Amniotic epithelial cell (primary cell): ENCODE measurements at places on chromosomes 13 and 19.

- DNase-seq = peak; percentile 42
These were observed 8.8 kb downstream of the PRR22 start for GRCh38 chr19:5775668-5776309.

DNA sequence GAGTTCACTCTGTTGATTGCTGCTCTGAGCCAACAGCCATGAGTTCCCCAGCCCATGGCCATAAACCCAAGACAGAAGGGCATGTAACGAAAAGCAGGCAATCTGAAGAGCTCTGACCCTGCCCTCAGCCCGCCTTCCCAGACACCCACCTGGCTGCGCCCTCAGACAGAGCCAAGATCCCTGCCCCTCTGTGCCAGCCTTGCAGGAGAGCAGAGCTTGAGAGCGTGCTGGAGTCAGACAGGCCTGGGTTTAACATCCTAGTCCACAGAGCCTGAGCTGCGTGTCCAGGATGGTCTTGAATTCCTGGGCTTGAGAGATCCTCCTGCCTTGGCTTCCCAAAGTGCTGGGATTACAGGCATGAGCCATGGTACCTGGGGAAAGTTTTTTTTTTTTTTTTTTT, 19.0 kb upstream of the EMC10 start:
- no peak for DNase-seq

DNA sequence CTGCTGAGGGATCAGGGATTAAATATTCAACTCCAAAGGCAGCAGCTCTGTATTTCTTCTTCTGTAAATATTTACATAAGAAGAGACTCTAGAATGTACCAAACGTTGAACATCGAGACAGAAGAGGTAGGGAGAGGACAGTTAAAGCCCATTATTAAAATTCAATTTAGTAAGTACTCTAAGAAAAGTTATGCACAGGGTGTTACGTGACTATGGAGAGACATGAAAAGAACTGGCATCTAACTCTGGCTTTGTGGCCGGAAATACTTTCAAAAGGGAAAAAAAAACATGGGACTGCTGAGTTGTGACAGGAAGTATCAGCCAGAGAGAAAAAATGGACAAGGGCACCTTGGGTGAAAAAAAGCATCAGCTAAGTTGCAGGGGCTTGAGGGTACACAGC, 36.7 kb downstream of the LNX2 start:
- no peak for DNase-seq

GRCh38 chr13:91894316-91894715, 495.9 kb downstream of the GPC5 start:
- DNase-seq = no peak

DNA sequence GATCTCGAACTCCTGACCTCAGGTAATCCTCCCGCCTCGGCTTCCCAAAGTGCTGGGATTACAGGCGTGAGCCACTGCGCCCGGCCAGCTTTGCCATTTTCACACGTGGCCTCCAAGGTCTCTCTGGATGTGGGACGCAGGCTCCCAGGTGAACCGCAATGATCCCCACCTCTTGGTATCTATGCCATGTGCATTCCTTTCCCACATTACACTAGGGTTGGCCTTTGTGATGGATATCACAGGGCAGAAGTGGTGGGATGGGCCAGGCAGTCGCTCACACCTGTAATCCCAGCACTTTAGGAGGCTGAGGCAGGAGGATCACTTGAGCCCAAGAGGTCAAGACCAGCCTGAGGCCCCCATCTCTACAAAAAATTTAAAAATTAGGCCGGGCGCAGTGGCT, 22.4 kb downstream of the FGF21 start:
- DNase-seq = no peak

GRCh38 chr13:40518481-40518882, 148.0 kb downstream of the FOXO1 start:
- DNase-seq = no peak

DNA sequence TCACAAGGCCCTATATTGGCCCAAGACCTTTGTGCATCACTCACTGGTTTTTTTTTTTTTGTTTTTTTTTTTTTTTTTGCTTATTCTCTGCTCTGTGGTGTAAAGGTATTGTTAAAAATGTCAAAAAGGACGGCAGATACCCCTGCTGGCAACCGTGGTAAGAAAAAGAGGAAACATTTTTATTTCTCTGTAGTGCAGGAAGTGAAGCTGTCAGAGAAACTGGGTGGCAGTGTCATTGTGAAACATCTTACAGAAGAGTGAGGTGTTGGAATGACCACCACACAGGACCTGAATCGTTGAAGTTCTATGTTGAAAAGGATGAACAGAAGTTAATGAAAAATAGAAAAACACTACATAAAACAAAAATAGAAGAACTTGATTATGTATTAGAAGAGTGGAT, 346.4 kb downstream of the FGF9 start:
- DNase-seq = no peak

GRCh38 chr19:441213-441836, 19.5 kb downstream of the SHC2 start:
- no peak for DNase-seq

- no peak for DNase-seq
These were observed 222.8 kb upstream of the NBEA start for GRCh38 chr13:34719060-34719875.

DNA sequence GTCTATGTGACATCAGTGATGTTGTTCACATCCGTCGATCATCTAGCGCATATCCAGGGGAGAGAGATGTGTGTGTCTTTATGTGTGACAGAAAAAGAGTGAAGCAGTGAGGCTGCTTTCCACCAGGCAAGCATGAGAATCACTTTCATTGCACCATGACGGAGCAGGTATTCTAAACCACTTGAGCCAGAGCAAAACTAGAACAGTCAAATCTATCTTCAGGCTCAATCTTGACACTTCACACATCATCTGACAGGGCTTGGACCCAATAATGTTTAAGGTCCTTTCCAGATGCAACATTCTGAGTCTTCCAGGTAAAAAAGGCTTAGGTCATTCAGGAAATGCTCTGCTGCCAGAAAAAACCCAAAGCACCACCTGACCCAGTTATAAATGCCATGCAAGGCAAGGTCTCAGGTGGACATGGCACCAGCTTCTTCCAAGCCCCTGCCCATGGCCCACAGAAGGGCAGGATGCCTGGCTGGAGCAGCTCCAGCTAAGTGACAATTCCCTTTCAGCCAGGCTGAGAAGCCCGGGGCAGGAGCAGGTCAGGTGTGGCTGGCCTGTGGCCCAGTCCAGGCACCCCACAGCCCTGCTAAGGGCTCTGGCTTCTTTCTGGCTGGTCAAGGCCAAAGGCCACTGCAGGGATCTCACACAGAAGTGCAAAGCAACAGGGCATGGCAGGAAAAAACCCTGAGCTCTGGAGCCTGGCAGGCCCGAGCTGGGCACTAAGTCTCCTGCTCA, 5.0 kb downstream of the ELAVL1 start:
- no peak for DNase-seq

- no peak for DNase-seq
These were observed 214.8 kb downstream of the COG6 start for GRCh38 chr13:39870197-39870747.

DNA sequence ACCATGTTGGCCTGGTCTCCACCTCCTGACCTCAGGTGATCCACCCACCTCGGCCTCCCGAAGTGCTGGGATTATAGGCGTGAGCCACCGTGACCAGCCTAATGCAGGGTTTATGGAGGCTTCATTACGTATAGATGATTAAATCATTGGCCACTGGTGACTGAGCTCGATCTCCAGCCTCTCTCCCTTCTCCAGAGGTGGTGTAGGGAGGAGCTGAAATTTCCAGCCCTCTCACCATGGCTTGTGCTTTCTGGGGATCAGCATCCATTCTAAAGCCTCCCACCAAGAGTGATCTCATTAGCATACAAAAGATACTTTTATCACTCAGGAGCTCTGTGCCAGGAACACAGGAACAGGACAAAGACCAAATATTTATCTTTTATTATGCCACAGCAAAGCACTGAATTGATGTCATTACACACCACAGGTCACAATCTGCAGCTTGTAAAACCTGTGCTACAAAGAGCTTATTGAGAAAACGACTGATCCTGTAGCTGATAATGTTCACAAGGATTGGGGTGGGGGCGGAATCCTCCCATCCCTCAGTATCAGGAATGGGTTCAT, 32.4 kb downstream of the RHPN2 start:
- no peak for DNase-seq

DNA sequence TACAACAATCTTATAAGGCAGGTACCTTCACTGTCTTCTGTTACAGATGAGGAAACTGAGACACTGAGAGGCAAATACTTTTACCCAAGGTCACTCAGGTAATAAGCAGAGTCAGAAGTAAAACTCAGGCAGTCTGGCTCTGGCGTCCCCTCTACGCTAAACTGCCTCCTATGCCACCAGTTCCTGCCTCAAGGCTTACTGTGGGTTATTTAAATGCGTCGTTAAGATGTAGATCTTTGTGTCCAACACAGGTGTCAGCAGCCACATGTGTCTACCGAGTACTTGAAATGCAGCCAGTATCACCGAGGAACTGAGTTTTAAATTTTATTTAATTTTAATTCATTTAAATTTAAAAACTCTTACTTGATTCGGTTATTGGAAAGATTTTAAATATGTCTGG, 1.9 kb downstream of the HAS1 start:
- DNase-seq = no peak

DNA sequence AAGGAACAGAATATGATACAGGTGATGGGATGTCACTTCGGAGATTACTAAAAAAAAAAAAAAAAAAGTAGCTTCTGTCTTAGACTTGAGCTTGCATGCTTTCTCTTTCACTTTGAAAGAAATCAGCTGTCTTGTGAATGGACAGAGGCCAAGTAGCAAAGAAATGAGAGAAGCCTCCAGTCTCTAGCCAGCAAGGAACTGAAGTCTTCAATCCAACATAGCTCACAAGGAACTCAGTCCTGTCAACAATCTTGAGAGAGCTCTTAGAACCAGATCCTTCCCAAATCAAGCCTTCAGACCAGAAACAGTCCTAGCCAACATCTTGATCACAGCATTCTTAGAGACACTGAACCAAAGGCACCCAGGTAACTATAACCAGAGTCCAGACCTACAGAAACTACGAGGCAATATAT, 7.7 kb downstream of the N4BP2L2 start:
- DNase-seq = peak; percentile 77

- DNase-seq = no peak
These were observed 4.4 kb upstream of the ATP1A3 start for GRCh38 chr19:41998246-41999020.

DNA sequence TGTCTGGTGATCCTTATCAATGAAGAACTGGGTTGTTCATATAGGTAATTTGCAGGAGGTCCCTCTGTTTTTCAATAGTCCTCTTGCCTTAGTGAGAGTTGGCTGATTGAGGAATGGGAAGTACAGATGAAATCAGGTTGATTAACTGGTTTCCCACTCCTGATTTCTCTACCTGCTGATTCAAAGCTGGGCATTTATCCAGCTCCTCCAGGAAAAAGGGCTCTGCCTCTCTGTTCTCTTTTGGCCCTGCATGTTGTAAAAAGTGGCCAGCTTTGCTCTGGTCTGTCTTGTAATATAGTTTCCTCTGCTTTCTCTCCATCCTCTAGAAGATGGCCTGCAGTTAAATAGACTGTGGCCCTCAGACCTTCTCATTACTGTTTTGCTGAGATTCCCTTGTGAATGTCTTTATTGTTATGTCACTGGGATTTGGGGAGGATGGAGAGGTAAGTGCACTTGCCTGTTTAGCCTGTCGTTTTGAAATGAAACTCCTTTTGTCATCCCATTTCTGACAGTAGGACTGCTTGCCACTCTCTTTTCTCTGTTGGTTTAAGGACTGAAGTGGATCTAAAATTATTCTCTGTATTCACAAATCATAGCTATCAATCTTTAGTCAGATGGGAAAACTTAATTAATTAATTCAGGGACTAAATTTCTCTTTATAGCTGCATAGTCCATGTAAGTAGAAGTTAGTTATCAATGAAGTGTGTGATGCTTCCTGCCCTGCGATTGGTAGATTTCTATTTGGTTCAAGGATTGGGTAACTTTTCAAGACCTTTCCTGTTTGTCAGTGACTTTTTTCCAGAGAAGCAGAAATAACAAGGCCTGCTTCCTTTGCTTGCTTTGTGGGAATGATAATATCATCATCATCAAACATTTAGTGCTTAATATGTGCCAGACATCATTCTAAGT, 28.5 kb downstream of the GARRE1 start:
- DNase-seq = no peak

DNA sequence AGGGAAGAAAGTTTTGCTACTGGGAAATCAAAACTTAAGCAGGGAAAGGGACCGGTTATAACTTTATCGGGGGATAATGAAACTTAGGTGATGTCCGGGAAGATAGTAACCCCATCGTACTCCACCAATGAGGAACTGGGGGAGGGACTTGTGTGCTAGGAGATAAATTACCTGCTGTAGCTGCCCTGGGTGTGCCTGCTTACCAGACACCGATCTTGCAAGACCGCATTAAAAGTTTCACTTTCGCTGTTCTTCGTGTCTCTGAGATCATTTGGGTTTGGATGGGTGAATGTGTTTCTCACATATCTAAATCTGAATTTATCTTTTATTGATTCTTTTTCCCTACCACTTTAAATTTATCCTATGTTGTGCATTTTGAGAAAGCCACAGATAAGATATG, 381.4 kb downstream of the SLITRK6 start:
- no peak for DNase-seq

DNA sequence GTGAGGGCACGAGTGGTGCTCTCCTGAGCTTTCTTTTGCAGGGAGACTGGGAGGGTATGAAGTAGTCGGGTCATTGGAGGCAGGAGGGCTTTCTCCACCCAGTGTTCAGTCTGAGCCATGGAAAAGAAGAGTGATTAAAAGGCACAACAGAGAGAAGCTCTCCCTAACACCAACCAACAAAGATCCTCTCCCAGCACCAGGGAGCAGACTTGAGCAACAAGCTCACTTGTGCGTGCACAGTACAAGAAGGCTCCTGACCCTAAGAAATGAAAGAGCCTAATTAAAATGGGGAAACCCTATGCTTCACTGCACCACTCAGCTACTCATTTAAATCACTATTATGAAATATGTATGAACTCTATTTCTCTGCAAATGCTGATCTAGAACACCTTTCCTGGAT, 276.3 kb upstream of the SOX21 start:
- DNase-seq = peak; percentile 17

- DNase-seq = no peak
These were observed 147.7 kb upstream of the VSTM2B start for GRCh38 chr19:29378126-29378525.

DNA sequence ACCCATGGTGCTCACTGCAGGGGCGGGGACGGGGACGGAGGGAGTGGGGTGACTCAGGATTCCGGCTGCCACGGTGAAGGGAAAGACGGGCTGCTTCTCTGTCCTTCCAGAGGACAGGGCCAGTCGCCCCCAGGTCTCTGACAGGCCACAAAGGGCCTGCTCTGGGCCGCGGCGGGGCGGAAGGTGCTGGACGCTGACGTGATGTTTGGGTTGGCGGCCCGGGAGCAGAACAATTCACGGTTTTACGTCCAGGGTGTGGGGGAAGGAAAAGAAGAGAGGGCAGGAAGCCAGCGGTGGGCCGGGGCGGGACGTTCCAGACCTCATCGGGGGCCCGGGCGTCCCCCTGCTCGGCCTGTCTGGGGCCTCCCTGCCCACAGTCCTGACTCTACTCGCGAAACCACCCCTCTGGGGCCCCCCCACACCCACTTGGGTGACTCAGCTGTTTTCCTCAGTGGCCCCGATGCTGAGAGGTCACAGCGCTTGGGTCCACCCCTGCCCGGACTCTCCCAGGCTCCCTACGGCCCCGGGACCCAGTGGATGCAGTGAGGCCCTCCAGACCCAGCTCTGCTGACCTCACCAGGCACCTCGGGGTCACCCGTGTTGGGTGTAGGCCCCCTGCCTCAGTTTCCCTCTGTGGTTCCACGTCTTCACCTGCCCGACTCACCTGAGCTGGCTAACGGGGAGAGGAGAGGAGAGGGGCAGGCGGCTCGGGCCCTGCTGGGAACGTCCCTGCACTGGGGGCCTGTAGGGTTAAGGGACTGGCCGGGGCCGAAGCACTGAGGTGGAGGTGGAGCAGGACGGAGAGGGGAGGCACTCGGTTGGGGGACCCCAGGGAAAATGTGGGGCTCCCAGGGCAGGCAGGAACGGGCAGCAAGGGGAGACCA, 29.2 kb downstream of the PIP5K1C start:
- DNase-seq = peak; percentile 86
